Activated naive CD4-positive, alpha-beta T cell (primary cell): ENCODE measurements at places on chromosomes 11 and 22.
A peak's percentile ranks its signal among the peaks of the same experiment; 100 is the strongest.

- no peak for DNase-seq
Observed at GRCh38 chr11:119622454-119623143, 106.4 kb downstream of the NECTIN1 start.

- no peak for DNase-seq
Observed at GRCh38 chr11:14645015-14645912, 1.7 kb downstream of the PDE3B start.

DNA sequence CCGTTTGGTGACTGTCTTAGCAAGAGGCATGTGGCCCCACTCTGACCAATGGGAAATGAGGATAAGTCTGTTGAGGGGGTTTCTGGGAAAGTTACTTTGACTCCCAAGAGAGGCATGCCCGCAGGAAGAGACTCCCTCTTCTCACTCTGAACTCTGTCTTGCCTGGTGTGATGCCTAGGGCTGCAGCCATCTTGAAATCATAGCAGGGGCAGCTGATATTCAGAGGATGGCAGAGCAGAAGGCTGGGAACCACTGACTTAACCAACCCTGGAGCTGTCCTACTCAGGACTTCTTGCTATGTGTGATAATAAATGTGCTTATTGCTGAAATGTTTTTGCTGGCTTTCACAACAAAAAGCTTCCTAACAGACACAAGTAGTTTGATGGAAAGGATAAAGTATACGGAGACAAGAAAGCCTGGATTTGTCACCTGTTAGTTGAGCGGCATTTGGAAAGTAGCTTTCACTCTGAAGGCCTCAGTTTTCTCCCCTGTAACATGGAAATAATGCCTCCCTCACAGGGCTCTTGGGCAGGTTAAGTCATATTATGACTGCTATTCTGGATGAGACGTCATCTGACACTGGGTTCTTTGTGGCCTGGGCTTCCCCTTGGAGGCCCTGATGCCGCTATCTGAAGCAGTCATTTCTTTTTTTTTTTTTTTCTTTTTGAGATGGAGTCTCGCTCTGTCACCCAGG is 128.5 kb downstream of the CEP164 start:
- DNase-seq: no peak

GRCh38 chr11:4095509-4096230 is 1.1 kb downstream of the RRM1 start:
- DNase-seq: no peak

DNA sequence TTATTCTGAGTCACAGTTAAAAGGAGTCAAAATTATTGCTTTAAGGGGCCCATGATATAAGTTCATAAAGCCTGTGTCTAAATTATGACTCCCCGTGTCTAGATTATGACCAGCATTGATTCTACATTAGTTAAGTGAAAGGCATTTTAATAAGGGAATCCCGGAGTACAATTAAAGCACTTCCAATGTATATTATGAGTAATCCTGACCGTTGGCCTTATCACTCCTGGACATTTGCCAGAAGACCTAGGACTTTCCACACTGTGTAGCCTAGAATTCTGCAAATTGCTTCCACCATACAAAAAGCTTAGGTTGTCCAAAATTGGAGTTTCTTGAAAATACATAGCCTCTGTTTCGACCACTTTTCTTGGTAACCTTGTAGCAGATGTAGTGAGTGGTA is 1292.6 kb downstream of the LRRC4C start:
- no peak for DNase-seq

DNA sequence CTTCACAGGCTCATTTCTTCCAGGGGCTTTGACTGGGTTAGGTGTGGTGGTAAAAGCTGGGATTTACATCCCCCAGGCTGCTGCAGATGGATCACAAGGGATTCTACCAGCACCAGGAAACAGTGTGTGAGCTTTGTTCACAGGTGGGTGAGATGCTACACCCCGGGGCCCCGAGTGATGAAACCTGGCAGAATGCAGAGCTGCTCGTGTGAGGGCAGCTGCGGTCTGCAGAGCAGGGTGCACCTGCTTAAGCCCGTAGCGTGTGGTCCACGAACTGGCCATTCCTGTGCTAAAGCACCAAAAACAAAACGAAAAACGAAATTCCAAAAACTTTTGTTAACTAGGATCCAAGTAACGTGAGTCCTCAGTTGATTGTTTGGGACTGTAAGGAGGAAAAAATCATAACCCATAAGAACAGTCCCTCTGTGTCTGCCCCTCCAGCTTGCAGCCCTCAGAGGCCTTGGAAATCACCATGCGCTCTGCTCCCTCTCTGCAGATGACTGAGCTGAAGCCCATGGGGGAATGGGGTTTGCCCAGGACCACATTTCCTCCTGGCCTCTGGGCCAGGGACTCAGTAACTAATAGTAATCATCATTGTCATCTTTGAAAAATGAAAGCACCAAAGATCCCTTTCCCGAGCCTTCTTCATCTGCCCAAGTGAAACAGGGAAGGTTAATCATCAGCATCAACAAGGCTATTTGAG is 24.6 kb downstream of the ELF5 start:
- no peak for DNase-seq

DNA sequence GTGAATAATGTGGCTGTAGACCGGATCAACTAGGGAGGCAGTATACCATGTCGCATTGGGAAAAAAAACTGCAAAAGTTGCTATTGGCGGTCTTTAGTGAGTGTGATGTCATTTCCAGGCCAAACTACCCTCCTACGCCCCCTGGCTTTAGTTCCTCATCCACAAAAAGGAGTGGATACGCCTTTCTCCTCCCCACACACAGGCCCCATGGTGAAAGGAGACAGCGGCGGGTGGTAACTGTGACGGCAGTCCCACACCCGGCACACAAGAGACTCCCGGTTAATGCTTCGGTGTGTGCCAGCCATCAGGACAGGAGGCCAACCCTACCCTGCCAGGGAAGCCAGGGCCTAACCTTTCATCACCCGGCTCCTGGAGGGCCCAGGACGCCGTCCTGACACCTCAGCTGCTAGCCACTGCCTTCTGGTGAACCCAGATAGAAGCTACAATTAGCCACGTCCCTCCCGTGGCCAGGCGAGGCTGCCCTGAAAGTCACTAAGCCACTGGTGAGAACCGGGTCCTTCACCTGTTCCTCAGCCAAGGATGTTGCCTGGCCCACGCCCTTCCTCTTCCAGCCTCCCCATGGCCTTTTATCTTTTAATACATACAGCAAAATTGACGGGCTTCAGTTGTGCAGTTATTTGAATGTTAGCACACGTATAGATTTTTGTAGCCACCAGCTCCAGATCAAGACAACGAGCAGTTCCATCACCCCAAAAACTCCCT is 10.8 kb downstream of the TP53I11 start:
- no peak for DNase-seq

DNA sequence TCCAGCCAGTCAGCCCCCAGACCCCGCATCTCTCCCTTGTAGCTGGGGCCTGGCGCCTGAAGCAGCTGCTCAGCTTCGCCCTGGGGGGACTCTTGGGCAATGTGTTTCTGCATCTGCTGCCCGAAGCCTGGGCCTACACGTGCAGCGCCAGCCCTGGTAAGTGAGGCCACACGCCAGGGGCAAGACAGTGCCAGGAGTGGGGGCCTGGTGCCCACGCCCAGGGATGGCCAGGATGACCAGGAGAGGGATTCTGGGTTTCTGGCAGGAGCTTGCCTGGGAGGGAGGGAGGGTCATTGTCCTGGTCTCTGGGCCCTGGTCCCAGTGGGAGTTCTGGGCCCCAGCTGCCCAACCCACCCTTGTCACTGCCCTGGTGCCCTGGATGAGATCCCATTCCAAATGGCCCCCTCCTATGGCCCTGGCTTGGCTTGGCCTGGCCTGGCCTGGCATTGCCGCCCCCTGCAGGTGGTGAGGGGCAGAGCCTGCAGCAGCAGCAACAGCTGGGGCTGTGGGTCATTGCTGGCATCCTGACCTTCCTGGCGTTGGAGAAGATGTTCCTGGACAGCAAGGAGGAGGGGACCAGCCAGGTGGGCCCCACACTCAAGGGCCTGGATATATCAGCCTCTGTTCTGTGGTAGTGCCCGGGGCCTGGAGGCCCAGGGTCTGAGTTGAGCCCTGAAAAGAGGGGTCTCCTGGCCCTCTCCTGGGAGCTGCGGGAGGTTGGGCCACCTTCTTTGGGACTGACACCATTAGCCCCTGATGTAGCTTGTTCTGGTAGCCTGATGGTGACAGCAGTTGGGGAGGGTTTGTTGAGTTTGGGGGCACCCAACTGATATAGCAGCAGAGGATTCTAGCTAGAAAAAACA is 3.7 kb downstream of the SLC39A13 start:
- DNase-seq: peak; percentile 25

DNA sequence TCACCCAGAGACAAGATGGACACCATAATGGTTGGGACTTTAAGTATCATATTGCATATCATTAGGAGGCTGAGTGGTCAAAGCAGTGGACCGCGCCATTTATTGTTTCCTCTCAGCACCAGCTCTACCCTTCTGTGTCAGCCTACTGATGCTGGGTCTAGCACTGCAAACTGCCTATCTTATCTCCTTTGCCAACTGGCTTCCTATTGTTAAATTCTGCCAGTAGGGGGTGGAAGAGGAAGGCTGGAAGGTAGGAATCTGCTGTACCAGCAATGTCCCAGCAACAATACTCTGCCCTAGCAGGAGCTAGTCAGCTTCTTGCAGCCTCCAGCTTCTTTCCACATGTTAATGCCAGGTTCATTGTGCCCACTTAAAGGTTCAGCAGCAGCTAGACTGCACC is 367.1 kb upstream of the PDGFD start:
- DNase-seq: no peak

- no peak for DNase-seq
Observed at GRCh38 chr11:125559888-125560287, 9.4 kb upstream of the EI24 start.

GRCh38 chr11:116287866-116288265 is 484.9 kb downstream of the BUD13 start:
- no peak for DNase-seq

GRCh38 chr22:28710576-28711191 is 30.9 kb downstream of the CHEK2 start:
- DNase-seq: no peak
